ENCODE measurements at places on chromosomes 13 and 19. TPM values are rescaled to one million over a fixed set of nuclear protein-coding genes. Genes with fewer than 3 reads are reported as not detected.

The SRRM5 gene
- total RNA-seq: 0.09 TPM

The TSKS gene
- total RNA-seq: not detected

The TSHZ3 gene
- 2.9 TPM for total RNA-seq

The KLK11 gene
- not detected for total RNA-seq

The NUCB1 gene
- 51.2 TPM for total RNA-seq

The LNX2 gene
- 16.6 TPM for total RNA-seq

The OR7G2 gene
- total RNA-seq: not detected

The FPR1 gene
- total RNA-seq: 3.2 TPM

The CDX2 gene
- total RNA-seq: not detected

The SKA3 gene
- 12.2 TPM for total RNA-seq

The CACNG7 gene
- total RNA-seq: 14.0 TPM

The C5AR2 gene
- total RNA-seq: 0.18 TPM

The KLHL1 gene
- 23.2 TPM for total RNA-seq

The PDX1 gene
- total RNA-seq: not detected

The C19orf33 gene
- total RNA-seq: not detected

The ZNF358 gene
- 10.8 TPM for total RNA-seq

The KLF1 gene
- total RNA-seq: 0.73 TPM

The RAX2 gene
- not detected for total RNA-seq

The IFNL1 gene
- not detected for total RNA-seq

The IGFL3 gene
- not detected for total RNA-seq

The DMKN gene
- 4.2 TPM for total RNA-seq

The ZNF763 gene
- 6.0 TPM for total RNA-seq

The B9D2 gene
- 2.4 TPM for total RNA-seq

The OR10H2 gene
- not detected for total RNA-seq

The SMAD9 gene
- 20.0 TPM for total RNA-seq

The CCDC9 gene
- total RNA-seq: 6.4 TPM

The DENND1C gene
- 0.18 TPM for total RNA-seq

The ATP7B gene
- 22.4 TPM for total RNA-seq

The PEAK3 gene
- total RNA-seq: not detected

The MEDAG gene
- 0.27 TPM for total RNA-seq

The DACT3 gene
- total RNA-seq: 6.6 TPM

The ZNF418 gene
- total RNA-seq: 39.0 TPM

The KCNJ14 gene
- 1.6 TPM for total RNA-seq

The KLK1 gene
- not detected for total RNA-seq
